K562 (cell line): ENCODE measurements at places on chromosomes 12 and 14. TPM values are rescaled to one million over a fixed set of nuclear protein-coding genes. Genes with fewer than 3 reads are reported as not detected.

DNA sequence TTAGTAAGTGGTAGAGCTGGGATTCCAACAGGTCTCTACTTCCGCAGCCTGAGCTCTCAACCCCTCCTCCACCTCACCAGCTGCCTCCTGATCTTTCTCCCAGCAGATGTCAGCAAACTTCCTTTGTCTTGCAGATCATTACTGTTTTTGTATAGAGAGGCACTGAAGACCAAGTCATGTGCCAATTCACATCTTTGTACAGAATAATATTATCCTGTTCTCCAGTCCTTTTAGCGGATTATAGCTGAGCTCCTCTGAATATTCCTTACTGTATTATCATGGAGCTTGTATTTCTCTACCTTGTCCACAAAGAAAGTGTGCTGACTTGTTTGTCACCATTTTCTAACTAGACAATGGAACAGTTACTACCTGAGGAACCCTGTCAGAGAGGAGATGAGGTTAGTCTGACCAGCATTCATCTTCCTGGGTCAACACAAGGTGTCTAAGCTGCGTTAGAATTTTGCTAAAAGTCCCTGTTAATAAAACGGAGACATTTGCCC, 142.3 kb upstream of the ARHGAP5 start:
- H3K27me3 ChIP-seq: no peaks in the 10 kb centered on the region
- no peak overlapping the region for H3K27ac ChIP-seq
- no peak overlapping the region for H3K4me3 ChIP-seq
- H3K36me3 ChIP-seq: no peaks in the 10 kb centered on the region
- DNase-seq: no peak

BDKRB1 gene
- 0.09 and 0.20 TPM in 2 replicates for total RNA-seq

VRTN gene
- 0.09 and 0.11 TPM in 2 replicates for total RNA-seq

- no peak overlapping the region for H3K27ac ChIP-seq
- peaks cover 8% of the 10 kb centered on the region for H3K4me1 ChIP-seq
- peaks cover 16% of the 10 kb centered on the region; the same call in 1 of the 2 replicates for H3K27me3 ChIP-seq
- no peaks in the 10 kb centered on the region for H3K36me3 ChIP-seq
These were observed 96.9 kb upstream of the EVL start for GRCh38 chr14:99968191-99968920.

- H3K36me3 ChIP-seq: peaks cover 83% of the 10 kb centered on the region
- no peaks in the 10 kb centered on the region for H3K27me3 ChIP-seq
- H3K27ac ChIP-seq: no peak overlapping the region
- no peaks in the 10 kb centered on the region for H3K4me1 ChIP-seq
These were observed 26.6 kb downstream of the UBE3B start for GRCh38 chr12:109504068-109504467.

PAH gene
- 0.31 and 0.75 TPM in 2 replicates for total RNA-seq

DNA sequence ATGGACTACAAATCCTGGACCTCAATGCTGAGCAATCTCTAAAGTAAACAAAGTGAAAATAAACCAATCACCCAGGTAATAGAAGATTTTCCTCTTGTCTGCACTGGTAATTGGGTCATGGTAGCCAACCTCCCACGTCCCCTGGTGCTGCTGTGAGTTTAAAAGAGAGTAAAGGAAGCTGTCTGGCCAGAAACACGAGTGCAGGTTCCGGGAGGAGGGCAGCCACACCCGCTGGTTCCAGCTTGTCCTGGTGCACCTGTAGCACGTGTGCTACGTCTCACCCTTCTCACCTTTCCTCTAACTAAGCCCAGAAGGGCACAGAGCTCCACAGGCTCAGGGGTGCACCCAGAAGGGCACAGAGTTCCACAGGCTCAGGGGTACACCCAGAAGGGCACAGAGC, 5.4 kb downstream of the CRACR2A start:
- H3K36me3 ChIP-seq: peaks cover 18% of the 10 kb centered on the region; the same call in 1 of the 3 replicates
- no peaks in the 10 kb centered on the region for H3K27me3 ChIP-seq
- H3K27ac ChIP-seq: no peak overlapping the region

SERPINA1 gene
- 4.1 and 6.0 TPM in 2 replicates for total RNA-seq

TMEM260 gene
- total RNA-seq: 6.8 and 7.6 TPM in 2 replicates

GRCh38 chr12:124744659-124745464, 118.8 kb downstream of the SCARB1 start:
- H3K27me3 ChIP-seq: peaks cover 14% of the 10 kb centered on the region; the same call in 2 of the 3 replicates
- H3K4me1 ChIP-seq: peaks cover 4% of the 10 kb centered on the region; the same call in 2 of the 3 replicates
- no peak overlapping the region for H3K27ac ChIP-seq

GRCh38 chr12:59710004-59710628, 114.3 kb downstream of the SLC16A7 start:
- no peaks in the 10 kb centered on the region for H3K27me3 ChIP-seq
- H3K4me3 ChIP-seq: no peak overlapping the region
- DNase-seq: no peak

MSI1 gene
- 0.16 TPM in 2 replicates for total RNA-seq

ATP5F1B gene
- total RNA-seq: 1,519 and 1,587 TPM in 2 replicates

- no peaks in the 10 kb centered on the region for H3K4me1 ChIP-seq
- no peak overlapping the region for H3K4me3 ChIP-seq
- DNase-seq: peak; percentile 55
- no peak overlapping the region for H3K27ac ChIP-seq
These were observed 11.9 kb downstream of the TMEM52B start for GRCh38 chr12:10190558-10191388.

USP44 gene
- total RNA-seq: 2.1 and 3.0 TPM in 2 replicates

TIGAR gene
- 0.07 and 1.0 TPM in 2 replicates for total RNA-seq

SLC5A8 gene
- total RNA-seq: not detected in 2 replicates

DNA sequence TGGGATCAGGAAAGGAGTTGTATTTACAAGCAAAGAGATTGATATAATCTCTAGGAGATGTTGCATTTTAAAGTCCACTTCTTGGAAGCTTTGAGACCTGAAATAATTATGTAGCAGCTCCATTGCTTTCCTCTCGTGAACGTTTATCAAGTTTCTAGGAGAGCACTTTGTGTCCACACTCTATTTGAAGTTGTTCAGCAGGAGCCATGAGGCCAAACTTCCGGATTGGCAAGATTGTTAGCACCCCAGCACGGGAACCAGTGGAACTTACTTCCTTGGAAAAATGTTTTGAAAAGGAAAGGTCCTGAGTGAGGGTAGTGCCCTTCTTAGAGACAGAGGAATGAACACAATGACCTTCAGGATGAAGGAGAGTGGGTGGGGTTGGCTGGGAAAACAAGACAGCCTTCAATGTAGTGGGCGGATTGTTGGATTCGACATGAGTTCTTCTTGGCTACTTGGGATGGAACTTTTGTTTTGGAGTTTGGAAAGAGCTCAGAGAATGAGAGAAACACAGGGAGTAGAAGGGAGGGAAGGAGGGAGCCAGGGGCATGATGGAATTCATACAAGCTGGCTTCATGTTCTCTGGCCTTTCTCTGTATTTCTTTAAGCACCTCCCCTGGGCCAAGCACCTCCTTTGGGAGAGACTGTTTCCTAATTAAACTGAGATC, 23.8 kb upstream of the CISTR start:
- no peak overlapping the region for H3K27ac ChIP-seq
- DNase-seq: no peak
- no peaks in the 10 kb centered on the region for H3K36me3 ChIP-seq
- no peaks in the 10 kb centered on the region for H3K4me1 ChIP-seq
- no peak overlapping the region for H3K4me3 ChIP-seq

MFAP5 gene
- total RNA-seq: not detected in 2 replicates

- H3K27ac ChIP-seq: no peak overlapping the region
- H3K4me3 ChIP-seq: no peak overlapping the region
- H3K36me3 ChIP-seq: no peaks in the 10 kb centered on the region
- DNase-seq: no peak
- H3K27me3 ChIP-seq: no peaks in the 10 kb centered on the region
These were observed 184.4 kb downstream of the ITPR2 start for GRCh38 chr12:26648584-26648983.

- no peak overlapping the region for H3K4me3 ChIP-seq
- H3K27ac ChIP-seq: no peak overlapping the region
- H3K27me3 ChIP-seq: no peaks in the 10 kb centered on the region
- DNase-seq: no peak
- no peaks in the 10 kb centered on the region for H3K36me3 ChIP-seq
These were observed 162.2 kb upstream of the TMTC1 start for GRCh38 chr12:29945904-29946303.

DNA sequence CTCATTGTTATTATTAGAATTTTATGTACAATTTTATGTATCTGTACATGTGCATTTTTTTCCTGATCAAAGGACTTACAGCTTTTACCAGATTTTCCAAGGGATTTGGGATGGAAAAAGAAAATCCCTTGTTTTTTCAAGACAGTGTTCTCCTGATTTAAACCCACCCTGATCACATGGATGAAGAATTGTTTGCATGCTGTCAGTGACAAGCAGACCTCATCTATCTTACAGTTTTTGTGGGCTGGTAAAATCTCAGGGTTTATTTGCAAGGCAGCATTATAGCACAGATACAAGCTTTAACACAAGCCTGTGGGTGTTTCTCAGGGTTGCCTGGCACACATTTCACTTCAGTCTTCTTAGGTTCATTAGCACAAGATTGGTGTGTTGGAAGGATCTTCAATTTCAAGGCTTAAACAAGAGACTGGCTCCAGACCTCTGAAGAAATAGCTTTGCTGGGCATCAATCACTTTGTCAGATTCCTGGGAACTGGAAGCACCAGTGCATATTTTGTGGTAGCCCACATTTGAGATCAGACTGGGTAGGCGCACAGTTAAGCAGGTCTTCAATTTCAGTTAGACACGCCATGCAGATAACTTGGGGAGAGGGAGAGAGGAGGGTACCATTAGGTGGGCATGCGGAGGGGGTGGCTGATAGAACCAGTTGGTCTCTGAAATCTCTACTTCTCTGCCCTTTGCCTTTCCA, 118.0 kb downstream of the TBX5 start:
- H3K27ac ChIP-seq: no peak overlapping the region
- H3K27me3 ChIP-seq: no peaks in the 10 kb centered on the region
- DNase-seq: no peak
- H3K4me1 ChIP-seq: no peaks in the 10 kb centered on the region
- no peak overlapping the region for H3K4me3 ChIP-seq
- H3K36me3 ChIP-seq: no peaks in the 10 kb centered on the region

- H3K4me1 ChIP-seq: no peaks in the 10 kb centered on the region; the same call in 2 of the 3 replicates
- no peak overlapping the region for H3K27ac ChIP-seq
- H3K36me3 ChIP-seq: no peaks in the 10 kb centered on the region
- no peak for DNase-seq
- no peaks in the 10 kb centered on the region for H3K27me3 ChIP-seq
These were observed 9.4 kb upstream of the CNIH1 start for GRCh38 chr14:54450535-54450934.
